Renal cortex interstitium (tissue), 15 donors: ENCODE measurements at places on chromosomes 1 and 21. TPM values are rescaled to one million over a fixed set of nuclear protein-coding genes. Genes with fewer than 3 reads are reported as not detected.

The AGO4 gene
- 20.9 TPM for polyA plus RNA-seq

The OPRD1 gene
- polyA plus RNA-seq, result 0.40 TPM

The NHLH1 gene
- 0.24 TPM for polyA plus RNA-seq

The SLC26A9 gene
- 0.42 TPM for polyA plus RNA-seq

The UBQLN4 gene
- 53.3 TPM for polyA plus RNA-seq

The PTGER3 gene
- 47.3 TPM for polyA plus RNA-seq

The RWDD3 gene
- polyA plus RNA-seq, result 45.1 TPM

The ARHGAP30 gene
- 2.1 TPM for polyA plus RNA-seq

The FBLIM1 gene
- polyA plus RNA-seq, result 56.9 TPM

DNA sequence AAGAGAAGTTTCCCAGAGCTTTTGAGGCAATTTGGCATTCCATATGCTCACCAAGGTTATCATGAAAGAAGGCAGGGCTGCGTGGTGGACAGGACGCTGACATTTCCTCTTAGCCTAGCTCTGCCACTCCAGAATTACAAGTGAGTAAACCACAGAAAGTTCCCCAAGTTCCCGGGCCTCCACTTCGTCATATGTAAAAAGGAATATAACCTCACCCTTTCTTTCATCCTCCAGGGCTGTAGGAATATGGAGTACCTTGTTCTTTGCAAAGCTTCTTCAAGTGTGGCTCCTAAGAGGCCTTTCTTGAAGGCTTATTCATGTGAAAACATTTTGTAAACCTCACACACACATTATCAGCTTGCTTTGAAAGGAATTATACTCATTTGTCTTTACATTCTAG is 210.2 kb downstream of the GREM2 start:
- DNase-seq, result no peak

GRCh38 chr1:240136402-240136801 is 44.7 kb downstream of the FMN2 start:
- no peak for DNase-seq

- DNase-seq, result no peak
Observed at GRCh38 chr21:39852021-39852721, 15.1 kb upstream of the PCP4 start.

DNA sequence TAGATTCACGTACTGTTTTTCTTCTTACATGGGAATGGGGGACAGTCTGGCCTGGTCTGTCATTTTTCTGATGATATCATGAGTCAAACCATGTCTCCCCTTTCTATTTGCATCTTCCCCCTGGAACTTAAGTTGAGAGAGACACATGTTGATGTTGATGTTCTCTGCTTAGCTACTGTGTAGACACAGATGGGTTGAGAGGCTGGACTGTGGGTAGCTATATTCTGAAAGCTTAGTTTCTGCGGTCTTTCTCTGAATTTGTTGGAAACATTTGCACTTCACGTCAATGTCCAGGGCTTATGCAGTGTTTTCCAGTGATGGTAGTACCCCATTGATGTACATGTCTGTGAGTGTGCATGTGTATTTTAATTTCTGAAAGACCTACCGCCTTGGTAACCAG is 58.2 kb downstream of the FCRL5 start:
- no peak for DNase-seq

DNA sequence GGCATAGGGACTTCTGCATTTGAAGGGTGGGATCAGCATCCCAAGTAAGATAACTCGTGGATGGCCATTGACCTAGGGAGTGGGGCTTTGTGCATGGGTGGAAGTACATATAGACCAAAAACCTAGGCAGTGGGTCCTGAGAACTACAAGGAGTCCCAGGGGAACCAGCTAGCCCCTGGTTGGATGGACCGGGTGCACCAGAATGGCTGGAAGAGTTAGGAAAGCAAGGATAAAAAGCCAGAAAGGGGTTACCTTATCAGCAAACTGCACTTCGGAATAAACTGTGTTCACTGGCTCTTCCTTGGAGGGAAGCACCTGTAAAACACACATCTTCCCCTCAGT is 26.6 kb upstream of the SLAMF6 start:
- no peak for DNase-seq

DNA sequence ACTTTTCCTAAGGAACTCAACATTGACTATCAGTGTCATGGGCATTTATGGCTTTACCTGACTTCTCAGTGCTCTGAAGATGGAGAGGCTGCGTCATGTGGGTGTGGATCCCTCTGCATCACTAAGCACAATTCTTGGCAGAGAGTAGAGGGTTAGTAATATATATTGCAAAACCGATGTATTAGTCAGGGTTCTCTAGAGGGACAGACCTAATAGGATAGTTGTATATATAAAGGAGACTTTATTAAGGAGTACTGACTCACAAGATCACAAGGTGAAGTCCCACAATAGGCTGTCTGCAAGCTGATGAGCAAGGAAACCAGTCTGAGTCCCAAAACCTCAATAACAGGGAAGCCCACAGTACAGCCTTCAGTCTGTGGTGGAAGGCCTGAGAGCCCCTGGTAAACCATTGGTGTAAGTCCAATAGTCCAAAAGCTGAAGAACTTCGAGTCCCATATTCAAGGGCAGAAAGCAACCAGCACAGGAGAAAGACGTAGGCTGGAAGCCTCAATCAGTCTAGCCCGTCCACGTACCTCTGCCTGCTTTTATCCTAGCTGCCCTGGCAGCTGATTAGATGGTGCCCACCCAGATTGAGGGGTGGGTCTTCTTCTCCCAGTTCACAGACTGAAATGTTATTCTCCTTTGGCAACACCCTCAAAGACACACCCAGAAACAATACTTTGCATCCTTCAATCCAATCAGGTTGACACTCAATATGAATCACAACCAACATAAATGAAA is 159.7 kb upstream of the NRIP1 start:
- DNase-seq, result no peak

- DNase-seq, result no peak
Observed at GRCh38 chr1:153349363-153350320, 1.0 kb upstream of the PGLYRP4 start.

- DNase-seq, result no peak
Observed at GRCh38 chr1:27144049-27144748, 10.7 kb downstream of the SLC9A1 start.

DNA sequence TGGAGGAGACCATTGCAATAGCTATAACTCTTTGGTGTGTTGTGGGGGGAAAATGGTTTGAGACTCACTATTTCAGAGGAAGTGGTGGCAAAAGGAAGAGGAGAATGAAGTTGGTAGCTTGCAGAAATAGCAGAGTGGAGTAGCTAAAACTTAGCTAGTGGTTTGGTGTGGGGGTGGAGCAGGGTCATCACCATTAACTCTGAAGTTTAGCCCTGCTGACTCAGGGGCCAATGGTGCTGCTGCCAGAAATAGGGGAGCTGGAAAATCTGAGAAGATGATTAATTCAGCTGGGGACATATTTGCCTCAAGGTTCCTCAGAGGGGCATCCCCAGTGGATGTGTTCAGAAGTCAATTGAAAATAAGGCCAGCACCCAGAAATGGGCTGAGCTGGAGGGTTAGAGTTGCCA is 65.4 kb downstream of the RUNX1 start:
- DNase-seq, result no peak

GRCh38 chr1:54571803-54572541 is 23.9 kb downstream of the ACOT11 start:
- DNase-seq, result no peak

DNA sequence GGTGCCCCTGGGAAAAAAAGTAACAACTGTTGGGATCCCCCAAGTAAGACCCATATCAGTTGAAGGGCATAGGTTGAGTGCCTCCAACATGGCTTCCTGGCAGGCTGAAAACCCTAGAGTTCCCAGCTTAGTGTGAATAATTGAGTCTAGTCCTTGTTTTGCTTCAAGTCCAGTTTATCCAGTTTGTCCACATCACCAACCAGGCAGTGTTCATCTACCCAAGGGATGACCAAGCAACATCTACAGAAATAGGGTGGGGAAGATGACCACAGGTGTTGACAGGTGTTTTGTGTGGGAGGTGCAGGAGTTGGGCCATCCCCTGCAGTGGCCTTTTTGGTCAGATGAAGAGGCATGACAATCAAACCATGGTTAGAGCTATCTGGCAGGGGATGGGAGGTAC is 54.3 kb upstream of the ERO1B start:
- no peak for DNase-seq

DNA sequence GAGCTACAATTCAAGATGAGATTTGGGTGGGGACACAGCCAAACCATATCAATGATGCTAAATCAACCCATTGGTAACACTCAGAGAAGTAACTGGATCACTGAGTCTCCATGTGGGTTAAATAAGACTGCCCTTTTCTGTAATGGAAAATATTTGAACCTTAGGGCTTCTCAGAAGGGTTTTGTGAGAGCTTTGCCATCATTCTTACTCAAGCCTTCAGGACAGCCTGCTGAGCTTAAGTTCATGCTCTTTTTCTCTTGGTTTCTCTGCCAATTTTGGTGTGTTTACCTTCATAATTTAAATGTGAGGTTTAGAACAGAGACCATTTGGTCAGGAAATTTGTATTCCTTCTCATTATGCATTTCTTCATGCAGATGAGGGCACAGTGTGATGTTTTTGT is 74.7 kb downstream of the DISC1 start:
- DNase-seq, result no peak

GRCh38 chr1:24779689-24780464 is 34.6 kb downstream of the CLIC4 start:
- no peak for DNase-seq

DNA sequence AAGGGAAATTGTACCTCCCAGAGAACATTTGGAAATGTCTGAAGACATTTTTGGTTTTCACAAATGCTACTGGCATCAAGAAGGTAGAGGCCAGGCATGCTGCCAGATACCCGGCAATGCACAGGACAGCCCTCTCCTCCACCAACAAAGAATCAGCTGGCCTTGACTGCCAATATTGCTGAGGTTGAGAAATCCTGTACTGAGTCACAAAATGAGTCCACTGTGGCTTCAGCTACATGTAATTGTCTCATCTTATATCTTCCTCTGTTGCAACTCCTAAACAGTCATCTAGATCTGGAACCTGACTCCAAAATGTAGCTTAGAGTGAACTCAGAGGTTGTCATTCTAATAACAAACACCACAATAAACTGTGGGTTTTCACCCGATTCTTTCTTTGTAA is 327.5 kb upstream of the POGK start:
- DNase-seq, result no peak

DNA sequence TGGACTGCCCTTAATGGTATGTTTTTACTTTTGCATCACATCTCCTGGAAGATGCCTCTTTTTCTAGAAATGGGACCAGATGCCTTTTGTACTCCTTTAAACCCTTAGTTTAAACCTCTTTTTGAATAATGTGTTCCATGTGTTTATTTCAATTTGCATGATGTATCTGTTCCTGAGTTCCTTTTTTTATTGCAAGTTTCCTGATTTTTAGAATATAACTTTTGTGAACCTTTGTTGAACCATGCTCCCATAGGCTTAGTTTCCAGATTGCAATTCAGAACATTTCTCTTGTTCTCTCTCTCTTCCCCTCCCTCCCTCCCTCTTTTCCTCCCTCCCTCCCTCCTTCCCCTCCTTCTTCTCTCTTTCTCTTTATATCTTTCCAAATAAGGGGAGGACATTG is 81.9 kb downstream of the RGL1 start:
- DNase-seq, result no peak

GRCh38 chr1:170617591-170618330 is 46.2 kb upstream of the PRRX1 start:
- DNase-seq, result no peak

DNA sequence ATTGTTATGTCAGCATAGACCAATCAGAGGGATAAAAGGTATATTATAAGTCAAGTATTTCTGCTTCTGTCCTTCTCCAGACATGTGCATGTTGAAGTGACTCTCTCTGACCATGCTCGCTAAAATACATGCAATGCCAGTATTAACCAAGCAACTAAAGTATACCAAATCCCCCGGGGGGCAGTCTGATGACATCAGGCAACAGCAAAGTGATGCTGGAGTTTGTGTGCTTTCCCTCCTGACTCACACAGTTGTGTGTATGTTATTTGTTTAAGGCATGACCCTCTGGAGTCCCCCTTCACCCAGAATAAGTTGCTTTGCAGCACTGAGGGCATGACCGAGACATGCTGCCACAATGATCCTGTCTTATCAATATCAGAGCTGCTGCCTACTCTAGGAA is 2.1 kb downstream of the BRINP2 start:
- DNase-seq, result no peak

- no peak for DNase-seq
Observed at GRCh38 chr21:25188677-25189079, 418.6 kb downstream of the MRPL39 start.

DNA sequence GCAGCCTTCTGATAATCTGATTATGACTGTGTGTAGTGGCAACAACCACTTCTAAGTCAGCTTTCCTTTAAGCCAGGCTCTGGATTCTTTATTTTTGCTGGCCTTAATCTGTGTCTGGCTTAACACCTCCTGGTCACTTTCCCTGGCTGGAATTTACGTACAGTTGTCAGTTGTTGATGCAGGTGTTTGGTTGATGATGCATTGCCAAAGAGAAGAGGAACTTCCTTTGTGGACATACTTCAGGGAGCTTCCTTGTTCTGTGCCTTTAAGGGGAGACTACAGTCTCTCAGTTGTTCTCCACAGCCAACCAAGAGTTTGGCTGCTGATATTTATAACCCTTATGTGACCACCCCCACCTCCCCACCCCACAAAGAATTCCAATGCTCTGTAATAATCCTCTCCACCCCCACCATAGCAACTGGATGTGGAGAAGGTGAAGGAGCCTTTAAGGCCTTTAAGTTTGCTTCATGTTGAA is 96.0 kb upstream of the BMP8A start:
- no peak for DNase-seq

GRCh38 chr1:4615138-4615470 is 39.3 kb upstream of the AJAP1 start:
- no peak for DNase-seq

DNA sequence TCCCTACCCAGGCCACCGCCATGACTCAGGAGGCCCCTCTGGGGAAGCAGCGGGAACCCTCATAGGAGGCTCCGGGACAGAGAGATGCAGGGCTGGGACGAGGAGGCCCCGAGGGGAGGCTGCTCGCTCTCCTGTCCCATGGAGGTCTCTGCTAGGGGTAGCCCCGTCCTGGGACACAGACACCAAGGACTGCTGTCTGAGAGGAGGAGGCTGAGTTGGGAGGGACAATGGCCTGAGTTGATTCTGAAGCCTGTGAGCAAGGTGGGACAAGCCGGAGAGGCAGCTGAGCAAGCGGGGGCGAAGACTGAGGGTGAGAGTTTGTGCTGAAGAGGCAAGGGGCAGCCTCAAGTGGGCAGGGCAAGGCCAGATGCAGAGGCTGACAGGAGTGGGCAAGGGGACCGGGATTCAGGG is 17.4 kb downstream of the SLC27A3 start:
- DNase-seq, result no peak

DNA sequence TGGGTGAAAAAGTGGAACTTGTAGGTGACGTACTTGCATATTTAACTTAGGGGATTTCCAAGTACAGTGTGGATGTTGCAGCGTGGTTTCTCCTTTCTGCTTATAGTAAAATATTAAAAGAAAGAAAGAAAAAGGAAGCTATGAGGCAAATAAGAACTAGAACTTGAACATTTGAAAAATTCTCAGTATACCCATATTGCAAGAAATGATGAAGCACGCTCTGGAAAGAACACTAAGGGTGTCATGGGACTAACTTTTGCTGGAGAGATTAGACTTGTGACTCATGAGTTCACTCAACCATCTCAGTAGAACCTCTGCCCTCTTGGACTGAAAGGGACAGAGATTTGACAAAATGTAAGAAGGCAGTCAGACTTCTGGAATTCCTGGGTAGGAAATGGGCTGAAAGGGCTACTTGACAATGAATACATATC is 704.5 kb upstream of the ADGRL4 start:
- no peak for DNase-seq
